Smooth muscle cell of bladder (primary cell): ENCODE measurements at places on chromosomes 5 and 9. TPM values are rescaled to one million over a fixed set of nuclear protein-coding genes. Genes with fewer than 3 reads are reported as not detected.

ENTREP1 gene
- not detected in 2 replicates for total RNA-seq

SPATA31E1 gene
- not detected in 2 replicates for total RNA-seq

TAF11L7 gene
- not detected in 2 replicates for total RNA-seq

KIF4B gene
- total RNA-seq = under 0.01 TPM in 1 of 2 replicates, not detected in the other

SLC28A3 gene
- under 0.01 and 0.09 TPM in 2 replicates for total RNA-seq

IFNA2 gene
- not detected in 2 replicates for total RNA-seq

AGXT2 gene
- not detected in 2 replicates for total RNA-seq

PCDHB1 gene
- not detected in 2 replicates for total RNA-seq

OBP2B gene
- not detected in 2 replicates for total RNA-seq

LPAR1 gene
- 101 and 119 TPM in 2 replicates for total RNA-seq

C1QTNF3 gene
- total RNA-seq = 0.57 and 2.0 TPM in 2 replicates

MARVELD2 gene
- total RNA-seq = 0.09 and 0.14 TPM in 2 replicates

PCAT7 gene
- not detected in 2 replicates for total RNA-seq

CDX1 gene
- under 0.01 and 0.09 TPM in 2 replicates for total RNA-seq

S1PR3 gene
- 61.4 and 77.7 TPM in 2 replicates for total RNA-seq

PCDHGB7 gene
- 6.3 and 6.9 TPM in 2 replicates for total RNA-seq

TMOD1 gene
- total RNA-seq = 0.57 and 0.74 TPM in 2 replicates

BTNL3 gene
- not detected in 2 replicates for total RNA-seq

ZFP2 gene
- 0.83 and 1.00 TPM in 2 replicates for total RNA-seq

PTGS1 gene
- 52.2 and 54.6 TPM in 2 replicates for total RNA-seq

ORM2 gene
- total RNA-seq = not detected in 2 replicates

LCN9 gene
- not detected in 2 replicates for total RNA-seq
